D721Med (cell line): ENCODE measurements at places on chromosomes 5 and 9.

GRCh38 chr5:154118893-154119336 is 71.6 kb upstream of the GALNT10 start:
- no peak for DNase-seq

DNA sequence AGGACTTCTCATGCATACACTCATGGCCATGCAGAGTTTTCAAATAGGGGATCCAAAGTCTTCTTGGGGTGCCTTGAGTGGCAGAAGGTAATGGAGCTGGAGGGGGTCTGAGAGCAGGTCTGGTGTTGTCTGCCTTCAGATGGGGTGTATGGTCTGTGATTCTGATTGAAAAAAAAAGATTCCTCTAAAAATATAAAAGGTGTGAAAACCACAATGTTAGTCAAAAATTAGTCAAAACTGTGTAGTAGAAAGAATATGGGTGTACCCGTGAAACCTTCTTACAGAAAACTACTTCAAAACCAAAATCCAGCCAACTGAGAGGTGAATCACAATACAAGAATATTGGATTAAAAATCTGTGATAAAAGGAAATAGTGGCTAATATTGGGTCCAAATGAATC is 20.1 kb downstream of the DOCK2 start:
- no peak for DNase-seq

- no peak for DNase-seq
Observed at GRCh38 chr5:169686137-169686536, 49.1 kb downstream of the DOCK2 start.

- no peak for DNase-seq
Observed at GRCh38 chr9:19551124-19551929, 142.5 kb downstream of the ACER2 start.

DNA sequence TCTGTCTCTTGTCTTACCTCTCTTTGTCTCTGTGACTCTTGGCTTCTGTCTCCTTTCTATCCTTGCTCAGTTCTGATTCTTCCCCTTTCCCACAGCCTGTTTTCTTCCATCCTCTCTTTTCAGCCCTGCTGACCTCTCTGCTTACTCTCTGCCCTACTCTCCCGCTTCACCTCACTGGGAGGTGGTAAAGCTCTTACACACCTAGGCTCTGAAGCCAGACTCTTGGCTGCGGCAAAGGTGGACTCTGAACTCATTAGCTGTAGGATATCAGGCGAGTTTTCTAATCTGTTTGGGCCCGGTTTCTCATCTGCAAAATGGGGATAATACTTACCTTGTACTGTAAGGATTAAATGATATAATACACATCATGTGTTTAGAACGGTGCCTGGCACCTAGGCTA is 11.1 kb downstream of the PCDH1 start:
- no peak for DNase-seq
